ENCODE measurements at places on chromosomes 7 and 10.

DNA sequence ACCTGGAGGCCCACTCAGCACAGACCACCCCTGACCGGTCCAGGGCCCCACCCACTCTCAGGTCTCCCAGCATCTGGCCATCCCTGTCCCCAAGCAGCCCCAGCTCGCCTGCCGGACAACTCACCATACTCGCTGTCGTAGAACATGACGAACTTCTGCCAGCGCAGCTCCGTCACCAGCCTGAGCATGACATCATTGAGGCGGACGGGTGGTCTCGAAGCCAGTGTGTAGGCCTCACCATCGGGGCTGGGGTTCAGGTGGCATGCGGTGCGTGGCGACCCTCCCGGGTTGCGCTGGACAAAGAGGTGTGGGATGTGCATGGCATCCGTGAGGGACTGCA is 160.4 kb downstream of the GRID1 start:
- no peak for DNase-seq

DNA sequence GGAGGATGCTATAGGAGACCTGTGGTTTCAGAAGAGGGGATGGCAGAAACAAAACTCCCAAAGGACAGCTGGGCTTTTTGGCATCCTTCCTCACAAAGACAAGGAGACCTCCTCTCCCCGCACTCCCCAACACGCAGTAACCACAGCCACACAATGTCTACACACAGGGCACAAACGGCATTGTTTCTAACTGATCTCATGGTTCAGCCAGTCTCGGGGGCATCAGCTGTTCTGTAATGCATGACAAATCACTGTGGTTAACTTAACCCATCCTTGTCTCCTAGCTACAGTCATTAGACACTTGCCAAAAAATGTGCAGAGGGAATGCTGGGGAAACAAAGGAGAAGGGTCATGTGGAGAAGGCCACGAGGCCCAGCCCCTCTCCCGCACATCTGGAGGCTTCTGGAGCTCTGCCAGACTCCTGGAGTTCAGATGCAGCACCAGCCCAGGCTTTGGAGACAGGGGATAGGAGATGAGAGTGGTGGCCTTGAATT is 7.6 kb upstream of the ADAMTS14 start:
- DNase-seq: no peak

GRCh38 chr7:150311711-150312110 is 11.4 kb upstream of the LRRC61 start:
- DNase-seq: no peak

- no peak for DNase-seq
Observed at GRCh38 chr7:67438198-67438882, 441.7 kb downstream of the TYW1 start.

- DNase-seq: no peak
Observed at GRCh38 chr10:103127241-103127640, 65.8 kb downstream of the NT5C2 start.

GRCh38 chr10:69439813-69440506 is 11.3 kb upstream of the TSPAN15 start:
- DNase-seq: no peak

GRCh38 chr10:60747817-60748469 is 30.3 kb upstream of the CDK1 start:
- no peak for DNase-seq

DNA sequence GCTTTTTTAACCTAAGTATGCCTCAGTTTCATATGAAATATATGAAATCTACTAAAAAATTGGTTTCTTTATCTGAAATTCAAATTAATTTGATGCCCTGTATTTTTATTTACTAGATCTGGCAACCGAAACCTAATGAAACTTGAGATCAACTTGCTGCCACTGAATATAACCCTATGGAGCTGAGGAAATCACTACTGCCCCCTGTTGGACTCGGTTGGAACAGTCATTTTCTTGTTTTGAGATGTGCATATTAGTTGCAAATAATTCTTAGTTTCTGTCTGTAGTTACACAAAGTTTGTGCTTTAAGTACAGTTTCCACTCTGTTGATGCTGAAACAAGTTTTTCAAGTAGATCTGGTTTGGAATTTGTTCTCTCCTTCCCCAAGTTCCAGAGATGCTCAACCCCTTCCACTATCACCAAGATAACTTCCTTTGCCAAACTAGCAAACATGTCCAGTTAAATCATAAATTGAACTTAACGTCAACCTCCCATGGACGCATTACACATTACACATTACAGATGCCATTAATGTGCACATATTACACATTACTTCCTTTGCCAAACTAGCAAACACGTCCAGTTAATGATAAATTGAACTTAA is 22.2 kb upstream of the EXOC4 start:
- no peak for DNase-seq

DNA sequence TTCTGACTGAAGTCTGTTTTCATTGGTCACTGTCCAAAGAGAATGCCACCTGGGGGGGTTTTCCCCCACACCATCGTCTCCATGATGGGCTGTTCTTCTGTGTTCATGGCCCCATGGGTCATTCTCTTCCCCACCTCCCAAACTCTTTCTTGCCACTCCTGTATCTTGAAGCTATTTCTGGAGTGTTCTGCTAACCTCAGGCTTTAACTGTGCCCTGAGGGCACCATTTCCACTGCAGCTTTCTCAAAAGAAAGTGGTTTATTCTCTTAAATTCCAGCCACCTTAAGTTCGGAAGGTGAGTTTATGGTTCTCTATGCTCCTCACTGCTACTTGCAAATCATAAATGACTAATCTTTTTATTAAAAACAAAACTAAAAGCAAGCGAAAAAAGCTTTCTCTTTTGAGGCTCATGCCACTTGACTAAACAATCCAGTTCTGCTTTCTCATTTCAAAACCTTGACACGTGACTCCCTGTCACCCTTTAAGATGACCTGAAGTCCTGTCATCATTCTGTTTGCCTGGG is 7.4 kb upstream of the APBB1IP start:
- DNase-seq: no peak

GRCh38 chr7:94378356-94378755 is 16.3 kb upstream of the COL1A2 start:
- DNase-seq: no peak

- DNase-seq: no peak
Observed at GRCh38 chr7:115088893-115089292, 167.0 kb downstream of the MDFIC start.

- DNase-seq: no peak
Observed at GRCh38 chr7:2321020-2321419, 6.8 kb upstream of the SNX8 start.

GRCh38 chr7:47331179-47331565 is 250.7 kb downstream of the TNS3 start:
- DNase-seq: no peak

DNA sequence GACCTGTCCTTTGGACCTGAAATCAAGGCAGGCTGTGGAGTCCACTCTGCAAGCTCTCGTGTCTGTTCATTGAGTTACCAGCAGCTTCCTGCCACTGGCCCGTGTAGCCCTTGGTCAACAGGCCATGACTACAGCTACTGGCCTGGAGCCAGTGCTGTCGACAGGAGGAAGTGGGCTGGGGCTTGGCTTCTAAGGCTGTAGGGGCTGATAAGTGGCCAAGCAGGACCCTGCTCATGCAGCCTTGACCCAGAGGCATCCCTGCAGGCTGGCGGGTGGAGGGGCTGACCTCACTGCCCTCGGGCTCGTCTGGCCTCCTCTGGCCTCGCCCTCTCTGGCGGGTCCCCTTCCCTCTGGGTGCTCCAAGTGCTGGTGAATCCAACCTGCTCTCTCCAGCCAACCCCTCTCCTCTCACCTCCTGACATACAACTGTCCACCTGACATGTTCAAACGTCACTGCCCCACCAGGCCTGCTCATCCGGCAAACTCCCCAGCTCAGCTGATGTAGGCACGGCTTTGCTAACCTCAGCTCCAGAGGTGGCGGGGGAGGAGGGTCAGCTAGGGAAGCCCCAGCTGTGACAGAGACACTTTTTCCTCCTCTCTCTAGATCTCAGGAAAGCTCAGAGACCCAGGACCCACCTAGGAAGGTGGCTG is 188.6 kb upstream of the LYZL2 start:
- no peak for DNase-seq

DNA sequence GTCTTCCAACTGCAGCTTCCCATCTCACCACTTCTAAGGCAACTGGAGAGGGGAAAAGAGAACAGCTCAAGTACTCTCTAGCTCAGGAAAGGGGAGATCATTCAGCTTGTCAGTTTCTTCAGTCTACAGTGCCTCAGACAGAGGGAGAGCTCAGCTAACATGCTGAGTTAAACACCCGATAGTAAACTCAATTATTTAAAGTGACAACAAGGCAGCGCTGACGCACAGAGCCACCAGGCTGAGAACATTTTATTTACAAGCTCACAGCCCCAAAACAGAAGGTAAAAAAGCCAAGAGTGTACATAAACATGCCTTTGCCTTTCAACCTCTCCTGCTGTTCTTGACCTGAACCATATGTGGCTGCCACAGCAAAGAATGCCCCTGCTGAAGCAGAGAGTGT is 10.1 kb upstream of the CUZD1 start:
- no peak for DNase-seq

- DNase-seq: no peak
Observed at GRCh38 chr10:74641659-74642058, 184.7 kb upstream of the KAT6B start.

DNA sequence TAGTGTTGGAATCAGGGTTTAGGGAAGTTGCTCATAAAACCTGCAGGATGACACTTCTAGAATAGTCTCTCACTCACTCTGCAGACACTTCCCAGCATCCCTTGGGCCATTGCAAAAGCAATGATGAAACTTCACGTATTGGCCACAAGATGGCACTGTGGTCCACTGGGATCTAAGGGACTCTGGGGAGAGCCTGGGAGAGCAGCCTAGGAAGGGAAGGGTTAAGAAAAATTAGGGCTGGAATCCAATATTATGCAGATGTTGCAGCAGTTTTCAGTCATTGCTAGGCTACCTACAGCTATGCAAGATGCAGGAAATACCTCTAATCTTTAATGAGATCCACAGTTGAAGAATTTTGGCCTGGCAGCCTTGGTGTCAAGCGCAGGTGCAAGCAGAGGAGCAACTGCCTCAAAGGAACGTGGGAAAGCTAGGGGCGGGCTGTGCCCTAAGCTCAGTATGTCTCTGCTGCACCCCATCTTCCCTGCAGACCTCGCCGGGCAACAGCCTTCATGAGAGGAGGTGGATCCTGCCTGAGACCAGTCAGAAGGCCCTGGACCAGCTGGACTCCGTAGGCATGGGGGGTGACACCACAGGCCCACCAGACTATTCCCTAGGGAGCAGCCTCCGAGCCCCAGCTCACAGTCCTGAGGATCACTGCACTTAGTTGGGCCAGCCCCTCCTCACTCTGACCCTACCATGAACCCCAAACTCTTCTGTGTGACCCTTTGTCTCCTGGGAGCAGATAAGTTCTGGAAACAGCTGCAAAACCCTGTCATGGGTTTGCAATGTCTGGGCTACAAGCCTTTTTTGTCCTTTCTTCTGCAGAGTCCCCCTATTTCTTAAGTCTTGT is 127.9 kb upstream of the PRSS58 start:
- DNase-seq: no peak

DNA sequence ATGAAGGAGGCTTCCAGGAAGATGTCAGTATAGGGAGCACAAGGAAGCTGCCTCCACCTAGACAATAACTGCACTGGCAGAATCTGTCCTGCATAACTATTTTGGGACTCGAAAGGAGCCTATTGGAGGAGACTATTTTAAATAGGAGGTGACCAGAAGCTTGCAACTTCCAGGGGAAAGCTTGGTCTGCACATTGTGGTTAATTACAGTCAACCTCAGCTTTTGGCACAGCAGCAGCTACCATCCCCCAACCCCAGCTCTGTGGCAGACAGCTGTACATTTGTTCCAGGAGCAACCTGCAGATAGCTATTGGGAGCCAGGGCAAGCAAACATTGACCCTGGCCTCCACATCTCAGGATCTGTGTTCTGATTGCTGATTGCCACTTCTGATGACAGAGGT is 46.3 kb upstream of the NANOS1 start:
- DNase-seq: no peak

DNA sequence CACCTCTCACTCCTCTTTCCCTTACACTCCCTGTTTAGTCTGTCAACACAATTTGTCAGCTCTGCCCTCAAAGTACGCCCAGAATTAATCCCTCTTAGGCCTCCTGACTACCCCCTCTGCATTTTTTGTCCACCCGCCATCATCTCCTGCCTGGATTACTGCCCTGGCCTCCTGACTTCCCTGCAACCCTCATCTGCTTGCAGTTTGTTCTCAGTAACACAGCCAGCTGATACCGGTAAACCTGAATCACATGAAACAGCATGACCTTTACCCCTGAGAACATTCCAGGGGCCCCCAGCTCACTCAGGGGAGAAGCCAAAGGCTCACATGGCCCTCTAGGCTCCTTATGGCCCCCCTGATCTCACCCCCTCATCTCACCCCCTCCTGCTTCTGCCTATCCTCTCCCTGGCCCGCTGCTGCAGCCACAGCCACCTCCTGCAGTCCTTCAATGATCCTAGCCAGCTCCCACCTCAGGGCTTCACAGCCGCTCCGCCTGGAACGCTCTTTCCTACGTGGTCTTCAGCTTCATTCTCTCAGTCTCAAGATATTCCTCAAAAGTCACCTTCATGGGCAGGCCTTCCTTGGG is 8.9 kb downstream of the C10orf53 start:
- no peak for DNase-seq

DNA sequence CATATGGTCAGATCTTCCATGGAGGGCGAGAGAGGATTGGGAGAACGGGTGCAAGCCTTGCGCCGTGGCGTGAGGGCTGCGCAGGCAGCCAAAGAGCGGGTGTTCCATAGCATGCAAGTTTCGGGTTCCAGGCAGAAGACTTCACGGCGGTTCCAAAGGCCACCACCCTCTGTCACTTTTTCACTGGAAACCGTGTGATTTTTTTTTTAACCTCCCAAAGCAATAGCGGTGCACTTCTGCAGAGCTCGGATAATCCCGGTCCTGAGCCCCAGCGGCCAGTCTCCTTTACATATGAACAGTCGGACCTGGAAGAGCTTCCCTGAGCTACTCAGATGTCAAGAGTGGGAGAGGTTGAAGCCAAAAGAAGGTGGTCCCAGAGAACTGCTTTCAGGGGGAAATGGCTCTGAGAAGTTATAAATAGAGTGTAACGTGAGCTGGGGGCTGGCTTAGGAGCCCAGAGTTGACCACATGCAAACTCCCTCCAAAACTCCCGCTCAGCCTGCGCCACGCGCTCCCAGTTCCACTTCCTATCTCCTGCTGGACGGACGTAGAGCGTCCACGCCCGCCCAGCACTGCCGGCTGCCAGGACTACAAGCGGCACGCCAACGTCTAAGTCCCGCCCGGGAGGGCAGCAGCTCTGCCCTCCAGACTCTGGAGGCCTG is at the start of gene MEOX2:
Gene MEOX2 (minus strand): TSS at position 389 of the 662 bp plus-strand sequence. CDS start 281 bp downstream, at position 108.
- DNase-seq: no peak

- DNase-seq: no peak
Observed at GRCh38 chr7:131480384-131481315, 75.8 kb downstream of the PODXL start.

DNA sequence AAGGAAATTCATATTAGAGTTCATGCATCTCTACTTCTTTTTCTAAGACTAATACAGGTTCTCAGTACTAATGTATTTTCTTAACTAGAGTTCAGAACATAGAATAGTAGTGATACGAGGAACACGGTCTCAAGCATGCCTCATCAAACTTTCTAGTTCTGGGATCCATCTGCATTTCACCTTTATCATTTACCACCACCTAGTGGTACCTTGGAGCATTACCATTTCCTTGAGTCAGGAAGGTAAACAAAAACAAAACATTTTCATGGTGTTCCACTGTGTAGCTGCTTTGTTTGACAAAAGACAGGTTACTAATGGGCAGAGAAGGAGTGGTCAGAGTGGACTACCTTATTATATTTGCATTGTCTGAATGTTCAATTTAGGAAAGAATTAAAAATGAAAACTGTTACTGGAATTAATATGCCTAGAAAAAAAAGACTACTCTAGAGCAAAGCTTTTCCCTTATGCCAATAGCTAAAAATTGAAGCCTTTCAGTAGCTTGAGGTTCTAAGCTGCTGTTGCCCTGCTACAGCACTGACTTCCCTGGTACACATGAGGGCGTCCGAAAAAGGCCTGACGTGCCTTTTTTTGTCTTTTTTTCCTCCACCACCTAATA is 44.5 kb downstream of the STARD3NL start:
- no peak for DNase-seq
